ENCODE measurements at places on chromosomes 11 and 22.

DNA sequence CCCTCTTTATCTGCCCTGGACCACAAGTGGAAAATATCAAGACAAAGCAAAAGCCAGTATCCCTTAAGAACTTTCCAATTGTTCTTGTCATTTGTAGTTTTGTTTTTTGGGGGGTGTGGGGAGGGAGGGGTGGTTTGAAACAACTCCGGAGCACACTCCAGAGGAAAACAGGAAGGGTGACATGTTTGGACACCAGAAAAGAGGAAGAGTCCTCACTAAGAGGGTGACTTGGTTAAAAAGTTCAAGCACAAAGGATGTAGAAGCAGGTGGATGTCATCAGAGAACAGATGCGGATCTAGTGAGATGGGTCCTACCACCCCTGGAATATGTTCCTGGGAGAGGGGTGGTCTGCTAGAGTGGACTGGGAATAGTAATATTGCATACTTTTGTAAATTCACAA is 25.8 kb downstream of the ADAMTS8 start:
- no peak overlapping the region for H3K27ac ChIP-seq
- peaks cover 12% of the 10 kb centered on the region for H3K4me1 ChIP-seq
- H3K27me3 ChIP-seq: peaks cover 72% of the 10 kb centered on the region
- DNase-seq: no peak
- no peaks in the 10 kb centered on the region for H3K36me3 ChIP-seq
- H3K4me3 ChIP-seq: no peak overlapping the region

DNA sequence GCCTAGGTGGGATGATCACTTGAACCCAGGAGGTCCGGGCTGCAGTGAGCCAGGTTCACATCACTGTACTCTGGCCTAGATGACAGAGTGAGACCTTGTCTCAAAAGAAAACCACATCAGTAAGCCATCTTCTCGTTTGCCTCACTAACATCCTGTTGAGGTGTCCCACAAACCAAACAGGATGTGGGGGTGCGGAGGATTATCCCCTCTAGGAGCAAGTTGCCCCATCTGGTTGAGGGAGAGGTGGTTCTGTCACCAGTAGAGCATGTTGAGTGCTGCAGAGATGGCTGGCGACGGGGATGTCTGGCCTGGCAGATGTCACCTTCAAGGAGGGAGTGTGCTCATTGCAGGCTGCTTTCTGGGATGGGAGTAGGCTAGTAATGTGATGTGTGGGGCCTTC is 72.4 kb downstream of the ZNRF3 start:
- H3K27ac ChIP-seq: no peak overlapping the region
- no peak overlapping the region for H3K4me3 ChIP-seq
- H3K36me3 ChIP-seq: peaks cover 3% of the 10 kb centered on the region
- peaks cover 7% of the 10 kb centered on the region for H3K4me1 ChIP-seq
- DNase-seq: peak; percentile 38

GRCh38 chr11:112541140-112542046 is 280.7 kb upstream of the PLET1 start:
- no peaks in the 10 kb centered on the region for H3K36me3 ChIP-seq
- no peak overlapping the region for H3K27ac ChIP-seq
- H3K4me3 ChIP-seq: no peak overlapping the region
- no peak for DNase-seq
- H3K4me1 ChIP-seq: no peaks in the 10 kb centered on the region

- no peak overlapping the region for H3K27ac ChIP-seq
- H3K4me3 ChIP-seq: no peak overlapping the region
- no peak for DNase-seq
Measured at GRCh38 chr11:1780700-1781592, 17.2 kb upstream of the CTSD start.

DNA sequence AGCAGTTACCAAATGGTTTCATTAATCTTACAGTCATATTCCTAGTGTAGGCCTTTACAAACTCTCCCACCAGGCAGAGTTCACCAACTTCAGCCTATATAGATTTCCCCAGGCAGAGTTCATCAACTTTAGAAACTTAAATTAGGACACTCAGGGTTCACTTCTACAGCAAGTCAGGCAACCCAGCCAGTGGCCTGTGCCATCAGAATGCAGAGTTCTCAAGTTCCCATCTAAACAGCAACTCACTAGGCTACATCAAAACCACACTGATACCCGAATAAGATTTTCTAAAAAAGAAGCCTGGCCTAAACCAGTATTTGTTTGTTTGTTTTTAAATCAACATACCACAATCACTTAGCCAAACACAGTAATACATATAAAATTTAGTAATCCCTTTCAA is 33.7 kb downstream of the PICALM start:
- H3K4me1 ChIP-seq: peaks cover 56% of the 10 kb centered on the region
- DNase-seq: no peak
- no peak overlapping the region for H3K4me3 ChIP-seq
- no peak overlapping the region for H3K27ac ChIP-seq

DNA sequence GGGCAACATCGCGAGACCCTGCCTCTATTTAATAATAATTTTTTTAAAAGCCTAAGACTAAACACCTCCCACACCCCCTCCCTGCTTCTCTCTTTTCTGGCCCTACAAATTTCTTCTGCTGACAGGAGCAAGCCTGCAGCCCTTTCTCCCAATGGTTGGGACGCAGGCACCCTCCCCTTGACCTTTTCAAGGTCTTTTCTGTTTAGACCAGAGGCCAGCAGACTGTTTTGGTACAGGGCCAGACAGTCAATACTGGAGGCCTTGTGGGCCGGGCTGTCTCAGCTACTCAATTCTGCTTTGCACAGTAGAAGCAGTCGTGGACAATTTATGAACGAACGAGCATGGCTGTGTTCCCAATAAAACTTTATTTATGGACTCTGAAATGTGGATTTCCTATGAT is 92.3 kb downstream of the SCN3B start:
- H3K36me3 ChIP-seq: no peaks in the 10 kb centered on the region
- H3K4me1 ChIP-seq: peaks cover 13% of the 10 kb centered on the region
- no peaks in the 10 kb centered on the region for H3K27me3 ChIP-seq
- no peak for DNase-seq
- no peak overlapping the region for H3K4me3 ChIP-seq
